Kidney tubule cell (primary cell): ENCODE measurements at places on chromosomes 5 and 9.

DNA sequence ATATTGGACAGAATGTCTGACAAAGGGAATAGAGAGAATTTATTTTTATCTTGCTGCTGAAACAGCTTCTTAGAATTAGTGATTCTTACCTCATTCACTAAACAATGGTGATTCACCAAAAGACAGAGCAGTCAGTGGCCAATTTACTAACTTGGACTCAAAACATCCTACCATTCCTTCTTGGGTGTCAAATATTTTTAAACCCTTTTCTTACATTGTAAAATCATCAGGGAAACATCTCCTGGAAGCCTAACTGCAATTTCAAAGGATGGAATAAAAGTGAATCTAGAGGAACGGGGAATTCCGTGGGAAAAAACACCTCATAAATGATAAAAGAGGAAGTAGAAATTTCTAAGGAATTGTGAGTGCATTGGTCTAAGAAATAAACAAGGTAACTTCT is 97.7 kb downstream of the LHFPL2 start:
- peak; percentile 35 for DNase-seq

DNA sequence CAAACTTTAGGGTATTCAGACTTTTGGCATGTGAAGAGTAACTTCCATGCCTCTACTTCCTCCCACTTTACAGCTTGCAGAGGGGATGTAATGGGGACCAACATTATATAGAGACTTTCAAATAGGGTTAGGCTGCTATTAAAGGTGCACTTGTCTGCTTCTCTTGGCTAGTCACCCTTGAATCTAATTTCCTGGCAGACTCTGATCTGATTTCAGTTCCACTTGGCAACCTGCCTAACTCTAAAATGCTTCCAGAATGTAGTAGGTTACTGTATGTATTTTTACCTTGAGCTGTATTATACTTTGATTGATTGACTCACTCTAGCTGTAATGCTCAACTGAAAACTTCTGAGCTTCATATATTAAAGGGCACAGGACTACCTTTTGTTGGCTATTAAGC is 693.4 kb downstream of the KCTD16 start:
- DNase-seq: no peak

DNA sequence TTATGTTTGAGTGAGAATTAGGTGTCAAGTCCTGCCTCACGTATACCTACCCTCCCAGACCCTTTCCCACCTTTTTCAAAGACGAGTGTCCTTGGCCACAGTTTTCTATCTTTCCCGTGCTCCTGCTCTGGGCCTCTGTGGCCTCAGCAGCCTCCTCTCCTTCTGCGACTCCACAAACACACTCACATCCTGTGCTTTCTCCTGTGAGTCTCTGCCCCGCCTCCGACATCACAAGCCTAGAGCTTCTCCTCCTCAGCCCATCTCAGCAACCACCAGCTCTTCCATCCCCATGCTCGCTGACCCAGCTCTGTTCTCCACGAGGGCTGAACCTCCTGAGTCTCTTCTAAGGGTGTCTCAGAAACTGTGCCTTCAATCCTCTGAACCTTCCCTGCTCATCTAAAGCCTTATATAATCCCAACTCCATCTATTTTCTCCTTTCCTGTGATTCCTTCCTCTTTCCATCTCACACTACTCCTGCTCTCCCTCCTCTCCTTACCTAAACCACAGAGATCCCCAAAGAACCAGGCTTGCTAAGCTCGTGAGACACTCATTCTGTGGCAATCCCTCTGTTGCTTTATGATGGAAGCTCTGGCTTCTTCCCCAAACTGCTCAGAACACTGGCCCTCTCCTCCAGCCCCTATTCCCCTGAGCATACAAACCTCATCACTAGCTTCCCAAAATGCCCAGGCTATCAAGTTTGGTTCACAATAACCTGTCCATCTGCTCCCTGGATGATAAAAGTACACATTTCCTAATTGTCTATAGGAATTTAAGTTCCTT is 55.2 kb downstream of the RASEF start:
- DNase-seq: no peak

GRCh38 chr5:55453211-55453610 is 81.6 kb downstream of the PLPP1 start:
- no peak for DNase-seq

GRCh38 chr5:10600626-10601245 is 36.9 kb downstream of the ANKRD33B start:
- DNase-seq: peak; percentile 67

DNA sequence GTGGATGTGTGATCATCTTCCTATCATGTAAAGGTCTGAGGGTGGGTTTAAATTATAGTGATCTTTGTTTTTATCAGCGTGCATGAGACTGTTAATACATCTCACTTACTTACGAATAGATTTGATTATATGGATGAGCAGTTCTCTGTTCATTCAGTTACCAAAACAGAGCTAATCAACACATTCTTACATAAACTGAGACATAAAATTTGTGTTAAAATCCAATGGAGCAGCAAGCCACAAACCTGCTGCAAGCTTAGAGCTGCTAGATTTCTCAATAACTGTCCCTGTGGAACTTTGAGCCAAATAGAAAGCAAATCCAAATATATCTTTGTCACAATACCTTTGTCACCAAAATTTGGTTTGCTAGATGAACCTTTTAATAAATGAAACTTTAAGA is 50.1 kb downstream of the NUDT12 start:
- peak; percentile 72 for DNase-seq

DNA sequence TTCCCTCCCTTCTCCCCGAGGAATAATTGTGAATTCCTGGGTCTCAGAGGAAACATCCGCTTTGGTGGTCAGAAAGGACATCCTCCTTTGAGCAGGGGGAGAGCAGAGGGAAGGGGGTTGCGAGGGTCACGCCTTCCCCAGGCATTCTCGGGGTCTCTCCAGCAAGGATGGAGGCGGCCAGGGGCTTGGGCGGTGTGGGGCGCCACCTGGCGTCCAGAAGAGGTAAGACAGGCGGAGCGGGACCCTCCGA is 129.1 kb downstream of the KCNIP1 start:
- no peak for DNase-seq

- no peak for DNase-seq
Observed at GRCh38 chr5:111800351-111800750, 43.4 kb upstream of the NREP start.

- no peak for DNase-seq
Observed at GRCh38 chr5:56699538-56699937, 115.8 kb upstream of the MAP3K1 start.

DNA sequence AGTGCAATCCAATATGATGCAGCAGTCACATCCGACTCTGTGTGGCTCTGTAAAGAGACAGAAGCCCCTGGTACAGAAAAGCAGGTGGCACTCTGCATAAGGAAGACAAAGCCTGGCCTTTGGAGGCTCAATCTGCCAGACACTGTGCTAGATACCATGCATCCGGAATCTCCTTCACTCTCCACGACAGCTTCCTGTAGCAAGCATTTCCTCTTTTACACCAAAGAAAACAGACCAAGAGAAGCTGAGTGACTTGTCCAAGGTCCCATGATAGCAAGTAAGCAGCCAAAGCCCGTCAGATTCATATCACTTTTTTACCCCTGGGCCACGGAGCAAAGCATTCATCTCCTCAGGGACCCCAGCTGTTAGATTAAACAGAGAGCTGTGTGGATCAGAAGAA is 64.2 kb upstream of the SMIM23 start:
- DNase-seq: no peak

- DNase-seq: no peak
Observed at GRCh38 chr9:114060711-114061110, 17.4 kb downstream of the AMBP start.

DNA sequence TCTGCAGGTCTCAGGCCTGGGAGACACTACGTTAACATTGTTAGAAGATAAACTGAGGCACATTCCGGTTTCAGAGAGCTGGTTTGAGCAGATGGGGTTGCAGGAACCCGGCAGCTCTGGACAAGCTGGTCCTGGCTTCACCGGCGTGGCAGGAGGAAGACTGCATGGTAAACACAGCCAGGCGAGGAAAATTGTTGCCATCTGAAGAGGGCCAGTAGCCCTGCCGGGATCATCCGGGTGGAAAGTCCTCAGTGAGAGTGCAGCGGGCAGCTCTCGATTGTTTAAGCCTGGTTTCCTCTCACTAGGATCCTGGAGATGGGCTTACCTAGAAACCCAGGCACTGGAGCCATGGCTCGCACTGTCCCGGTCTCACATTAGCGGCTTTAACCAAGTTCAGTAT is 226.9 kb downstream of the IRX2 start:
- DNase-seq: no peak

DNA sequence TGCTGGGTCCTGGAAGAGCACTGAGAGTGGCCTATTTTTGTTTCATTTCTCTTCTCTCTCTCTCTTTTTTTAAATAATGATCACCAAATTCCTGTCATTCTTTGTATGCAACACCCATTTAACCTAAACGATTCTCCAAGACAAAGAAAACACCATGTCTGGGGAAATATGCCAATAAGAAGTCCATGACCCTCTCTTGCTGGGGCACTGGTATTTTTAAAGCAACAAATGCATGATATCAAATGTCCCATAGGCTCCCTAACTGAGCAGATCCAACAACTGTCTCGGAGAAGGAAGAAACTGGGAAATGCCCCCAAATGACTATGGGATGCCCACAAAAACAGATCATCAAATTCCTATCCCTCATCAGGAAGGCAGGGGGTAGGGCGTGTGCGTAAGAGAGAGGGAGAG is 567.4 kb downstream of the CCDC171 start:
- DNase-seq: peak; percentile 73

DNA sequence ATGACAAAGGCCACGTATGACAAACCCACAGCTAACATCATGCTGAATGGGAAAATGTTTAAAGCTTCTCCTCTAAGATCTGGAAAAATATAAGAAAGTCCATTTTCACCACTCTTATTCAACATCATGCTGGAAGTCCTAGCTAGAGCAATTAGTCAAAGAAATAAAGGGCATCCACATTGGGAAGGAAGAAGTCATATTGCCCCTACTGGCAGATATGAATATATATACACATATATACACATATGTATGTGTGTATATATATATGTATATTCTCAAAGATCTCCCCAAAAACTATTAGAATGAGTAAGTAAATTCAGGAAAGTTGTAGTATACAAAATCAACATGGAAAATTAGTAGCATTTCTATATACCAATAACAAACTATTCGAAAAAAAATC is 17.1 kb downstream of the APBA1 start:
- DNase-seq: no peak
